ENCODE measurements at places on chromosomes 5 and 9.

DNA sequence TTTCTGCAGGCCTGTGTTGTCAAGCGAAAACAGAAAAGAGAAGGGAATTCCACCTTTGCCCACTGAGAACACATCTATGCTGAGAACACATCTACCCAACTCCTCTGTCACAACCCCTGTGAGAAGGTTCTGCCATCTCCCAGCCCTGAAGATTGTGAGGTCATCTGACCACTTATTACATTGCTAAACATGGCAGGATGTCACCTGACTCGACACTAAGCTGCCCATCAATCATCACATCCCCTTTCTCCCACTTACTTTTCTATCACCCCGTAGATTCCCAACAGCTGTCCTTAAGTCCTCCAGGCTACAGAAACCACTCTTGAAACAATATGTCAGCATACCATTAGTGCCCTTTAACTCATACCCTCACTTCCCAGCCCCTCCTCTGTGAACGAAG, 64.2 kb upstream of the PRSS3 start:
- no peak for DNase-seq

DNA sequence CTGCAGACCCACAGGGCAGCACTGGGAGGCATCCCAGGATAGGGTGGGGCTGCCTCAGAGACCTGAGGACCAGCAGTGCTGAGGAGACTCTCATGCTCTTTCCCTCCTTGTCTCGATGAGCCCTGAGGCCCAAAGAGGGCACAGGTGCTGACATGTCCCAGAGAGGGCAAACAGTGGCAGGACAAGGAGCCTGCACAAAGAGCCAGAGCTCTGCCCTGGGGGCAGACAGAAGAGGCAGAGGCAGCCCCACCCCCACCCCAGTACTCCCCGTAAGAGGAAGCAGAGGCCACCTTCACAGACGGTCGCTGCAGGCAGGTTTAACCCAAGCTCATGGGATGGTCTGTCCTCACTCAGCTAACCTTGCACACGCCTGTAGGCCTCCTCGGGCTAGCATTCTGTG, 29.4 kb upstream of the TTLL11 start:
- no peak for DNase-seq

- no peak for DNase-seq
Measured at GRCh38 chr9:71108937-71109336, 12.5 kb downstream of the TRPM3 start.

DNA sequence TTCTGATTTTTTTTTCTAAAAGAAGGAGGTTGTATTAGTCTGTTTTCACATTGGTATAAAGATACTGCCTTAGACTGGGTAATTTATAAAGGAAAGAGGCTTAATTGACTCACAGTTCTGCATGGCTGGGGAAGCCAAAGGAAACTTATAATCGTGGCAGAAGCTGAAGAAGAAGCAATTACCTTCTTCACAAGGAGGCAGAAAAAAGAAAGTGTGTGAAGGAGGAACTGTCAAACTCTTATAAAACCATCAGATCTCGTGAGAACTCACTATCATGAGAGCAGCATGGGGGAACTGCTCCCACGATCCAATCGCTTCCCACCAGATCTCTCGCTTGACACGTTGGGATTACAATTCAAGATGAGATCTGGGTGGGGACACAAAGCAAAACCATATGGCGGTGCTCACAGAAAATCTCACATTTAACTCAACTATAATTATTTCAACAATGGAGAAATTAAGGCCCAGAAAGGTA, 27.1 kb downstream of the DPYSL3 start:
- DNase-seq: no peak

DNA sequence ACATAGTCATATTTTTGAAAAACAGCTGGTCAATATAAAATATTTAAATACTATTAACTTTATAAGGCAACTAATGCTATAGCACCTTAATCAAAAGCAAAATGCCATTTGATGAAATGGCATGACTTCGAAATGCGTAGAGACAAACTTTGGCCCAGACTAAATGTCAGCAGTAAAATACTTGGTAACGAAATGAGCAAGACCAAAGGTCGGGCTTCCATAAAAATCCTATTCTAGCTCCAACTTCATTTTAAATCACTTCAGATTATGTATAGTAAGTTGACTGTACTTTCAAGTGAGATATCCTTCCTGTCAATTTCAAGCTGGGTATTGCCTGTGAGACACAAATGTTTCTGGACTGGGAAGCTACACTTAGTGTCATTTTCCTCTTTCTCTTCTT, 805.4 kb upstream of the ZNF608 start:
- DNase-seq: no peak

DNA sequence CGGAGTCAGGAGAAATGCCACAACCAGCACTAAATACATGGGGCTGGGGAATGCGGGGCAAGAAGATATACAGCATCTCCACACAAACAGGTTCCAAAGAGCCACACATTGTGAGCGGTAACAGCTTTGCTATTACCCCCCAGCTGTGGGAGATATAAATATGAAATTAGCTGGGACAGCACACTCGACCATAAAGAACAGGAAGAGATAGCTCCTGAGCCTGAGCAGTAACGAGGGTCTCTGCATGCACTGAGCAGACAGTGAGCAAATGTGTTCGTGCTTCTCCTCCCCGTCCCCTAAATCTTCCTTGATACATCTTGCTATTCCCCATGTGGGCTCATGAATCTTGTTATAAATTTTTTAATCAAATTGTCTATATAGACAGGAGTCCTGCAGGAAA, 53.1 kb downstream of the ADAMTS2 start:
- no peak for DNase-seq

- DNase-seq: no peak
Measured at GRCh38 chr9:33942471-33943083, 106.1 kb downstream of the UBAP2 start.

DNA sequence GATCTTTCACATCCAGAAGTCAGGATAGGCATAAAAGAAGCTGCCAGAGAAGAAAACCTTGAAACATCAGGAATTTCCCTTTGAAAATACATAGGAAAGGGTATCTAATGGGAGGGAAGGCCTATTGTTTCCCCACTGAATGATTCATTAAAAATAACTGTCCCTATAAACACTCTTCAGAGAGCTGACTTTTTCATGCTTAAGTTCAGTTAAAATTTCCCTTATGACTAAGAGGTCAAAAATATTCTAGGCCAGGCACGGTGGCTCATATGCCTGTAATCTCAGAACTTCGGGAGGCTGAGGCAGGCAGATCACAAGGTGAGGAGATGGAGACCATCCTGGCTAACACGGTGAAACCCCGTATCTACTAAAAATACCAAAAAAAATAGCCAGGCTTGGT, 499.5 kb downstream of the ENC1 start:
- DNase-seq: no peak

DNA sequence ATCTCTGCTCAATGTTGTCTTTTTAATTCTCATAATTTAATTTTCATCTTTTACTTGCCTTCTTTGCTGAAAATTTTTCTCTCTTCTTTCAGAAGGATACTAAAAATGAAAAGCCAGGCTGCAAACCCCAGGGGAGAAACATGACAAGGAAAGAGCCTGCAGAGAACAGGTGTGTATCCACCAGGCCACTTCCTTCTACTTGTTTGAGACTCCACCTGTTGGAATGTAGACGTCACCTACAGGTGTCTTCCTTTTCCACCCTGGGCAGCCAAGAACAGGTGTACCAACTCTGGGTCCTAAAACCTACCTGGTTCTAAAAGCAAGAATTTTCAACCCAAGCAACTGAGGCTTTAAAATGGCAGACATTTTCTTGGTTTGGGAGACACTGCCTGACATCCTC, 166.8 kb downstream of the ATP10B start:
- no peak for DNase-seq

GRCh38 chr5:169581580-169582227, 1.9 kb upstream of the SPDL1 start:
- DNase-seq: peak; percentile 44

GRCh38 chr9:7937761-7938491, 138.3 kb upstream of the DMAC1 start:
- no peak for DNase-seq

DNA sequence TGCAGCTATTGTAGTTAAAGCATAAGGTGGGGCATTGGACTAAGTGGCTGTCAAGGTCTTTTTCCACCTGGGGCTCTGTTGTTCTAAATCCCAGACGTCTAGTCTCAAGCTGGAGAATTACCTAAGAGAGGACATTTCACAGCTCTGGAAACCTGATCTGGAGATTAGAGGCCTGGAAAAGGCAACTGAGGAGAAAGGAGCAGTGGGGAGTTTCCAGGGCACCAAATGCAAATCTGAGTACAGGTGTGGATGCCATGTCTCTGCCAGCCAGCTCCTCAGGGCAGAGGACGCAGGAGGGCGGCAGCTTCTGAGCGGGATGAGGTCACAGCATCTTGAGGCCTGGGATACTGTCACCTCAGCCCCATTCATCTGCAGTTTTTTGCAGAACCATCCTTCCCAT, 65.2 kb downstream of the PPARGC1B start:
- no peak for DNase-seq

GRCh38 chr9:113719919-113720318, 156.2 kb upstream of the ZNF618 start:
- DNase-seq: no peak

DNA sequence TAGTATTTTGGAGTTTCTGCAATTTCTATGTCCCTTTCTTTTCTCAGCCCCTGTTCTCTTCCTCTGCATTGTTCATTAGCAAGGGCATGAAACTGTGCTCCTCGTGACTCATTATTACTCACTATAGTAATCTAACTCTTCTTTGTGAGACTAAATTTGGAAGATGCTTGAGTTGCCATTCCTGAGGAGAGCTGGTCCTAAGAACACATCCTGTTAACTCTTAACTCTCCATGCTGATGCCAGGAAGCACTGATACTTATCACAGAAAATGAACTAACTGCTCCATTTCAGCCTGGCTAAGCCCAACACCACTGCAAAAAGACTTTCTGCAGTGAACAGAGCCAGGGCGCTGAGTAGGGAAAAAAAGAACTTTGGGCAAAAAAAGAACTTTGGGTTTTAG, 10.6 kb upstream of the CSNK1A1 start:
- DNase-seq: peak; percentile 95

DNA sequence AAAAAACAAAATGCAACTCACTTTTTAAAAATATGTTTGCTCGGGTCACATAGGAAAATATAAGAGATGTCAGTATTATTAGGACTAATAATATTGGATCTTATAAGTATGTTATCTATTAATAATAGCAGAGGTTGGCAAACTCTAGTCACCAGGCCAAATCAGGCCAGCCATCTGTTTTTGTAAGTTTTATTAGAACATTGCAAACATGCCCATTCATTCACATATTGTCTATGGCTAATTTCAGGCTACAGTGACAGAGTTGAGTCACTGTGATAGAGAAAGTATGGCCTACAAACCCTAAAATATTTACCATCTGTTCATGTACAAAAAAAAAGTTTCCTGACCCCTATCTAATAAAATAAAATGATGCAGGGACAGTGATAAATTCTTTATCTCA, 97.7 kb upstream of the CDH6 start:
- no peak for DNase-seq

- no peak for DNase-seq
Measured at GRCh38 chr5:129053438-129053837, 41.1 kb upstream of the ISOC1 start.

DNA sequence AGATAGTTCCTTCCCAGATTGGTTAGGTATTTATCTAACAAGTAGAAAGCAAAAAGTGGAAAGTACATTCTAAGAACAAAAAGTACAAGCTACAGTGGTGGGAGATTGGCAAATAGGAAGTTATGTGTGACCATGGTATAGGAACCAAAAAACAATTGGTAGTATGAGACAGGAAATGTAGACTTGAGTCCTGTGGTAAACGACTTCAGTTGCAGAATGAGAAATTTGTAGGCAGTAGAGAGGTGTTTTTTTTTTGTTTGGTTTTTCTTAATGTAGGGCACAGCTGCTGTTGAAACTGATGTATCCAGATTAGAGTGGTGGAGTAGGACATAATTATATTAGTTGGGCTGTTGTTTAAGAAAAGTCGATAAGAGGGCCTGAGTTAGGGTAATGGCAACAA, 72.0 kb downstream of the CCNH start:
- DNase-seq: no peak

DNA sequence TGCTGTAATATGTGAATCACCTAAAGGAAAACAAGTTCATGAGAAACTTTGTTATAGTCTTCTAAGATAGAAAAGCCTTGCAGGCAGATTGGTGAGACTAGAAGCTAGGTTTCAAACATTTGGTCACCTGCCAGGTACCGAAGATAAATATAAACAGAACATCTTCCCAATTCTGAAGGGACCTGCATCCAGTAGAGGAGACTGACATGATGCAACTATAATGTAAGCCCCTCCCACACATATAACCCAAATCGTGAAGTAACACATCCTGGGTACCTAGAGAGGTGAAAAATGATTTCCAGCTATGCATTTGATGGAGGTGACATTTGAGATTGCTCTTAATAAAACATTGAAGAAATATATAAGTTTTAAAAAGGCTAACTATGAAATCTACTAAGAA, 29.9 kb downstream of the SHLD3 start:
- DNase-seq: no peak

DNA sequence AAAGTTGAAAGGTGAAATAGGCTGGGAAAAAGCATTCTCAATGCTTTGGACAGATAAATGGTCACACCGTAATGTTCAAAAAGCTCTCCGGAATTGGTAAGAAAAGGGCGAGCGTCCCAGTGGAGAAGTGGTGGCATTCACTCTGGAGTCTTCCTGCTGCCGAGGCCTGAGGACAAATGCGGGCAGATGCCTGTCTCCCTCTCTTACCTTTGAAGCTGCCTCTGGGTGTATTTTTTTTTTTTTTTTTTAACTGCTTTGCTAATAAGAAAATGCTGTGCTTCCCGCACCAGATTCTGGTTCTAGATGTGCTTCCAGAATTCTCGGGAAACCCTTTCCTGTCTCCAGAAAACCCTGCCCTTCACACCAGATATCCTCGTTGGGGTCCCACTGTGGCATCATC, 24.4 kb upstream of the CTSL start:
- DNase-seq: no peak

- no peak for DNase-seq
Measured at GRCh38 chr9:83013867-83014605, 48.9 kb downstream of the RASEF start.

DNA sequence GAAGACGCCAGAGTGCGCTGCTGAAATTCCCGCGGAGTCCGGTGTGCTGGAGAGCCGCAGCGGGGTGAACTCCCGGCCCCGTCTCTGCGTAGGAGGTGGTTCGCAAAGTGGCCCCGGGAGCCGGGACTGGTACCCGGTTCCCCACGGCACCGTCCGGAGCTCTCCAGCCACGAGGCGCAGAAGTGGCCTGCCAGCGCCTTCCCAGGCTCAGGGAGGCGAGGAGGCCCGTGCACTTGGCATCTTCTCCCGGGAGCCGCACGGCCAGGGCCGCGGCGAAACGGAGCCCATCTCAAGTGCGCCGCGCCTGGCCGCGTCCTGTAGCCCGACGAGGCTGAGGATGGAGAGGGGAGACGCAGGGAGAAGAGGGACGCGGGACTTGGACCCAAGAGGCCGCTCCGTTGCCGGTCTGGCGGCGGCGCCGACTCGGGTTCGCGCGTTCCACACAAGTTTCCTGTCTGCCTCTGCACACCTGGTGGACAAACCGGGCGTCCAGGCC, 1.1 kb upstream of the IRX1 start:
- DNase-seq: no peak

- DNase-seq: no peak
Measured at GRCh38 chr5:177442066-177442826, 4.4 kb upstream of the PRR7 start.

Measured in HCT116 (cell line).